ENCODE measurements at places on chromosomes 4 and X. TPM values are rescaled to one million over a fixed set of nuclear protein-coding genes. Genes with fewer than 3 reads are reported as not detected.

- DNase-seq: no peak
These were observed 74.8 kb downstream of the STARD8 start for GRCh38 chrX:68721991-68722860.

NUP62CL gene
- polyA plus RNA-seq: 0.90 TPM

GRCh38 chr4:66091786-66092185 is 421.5 kb upstream of the EPHA5 start:
- no peak for DNase-seq

GRCh38 chr4:183797445-183798300 is 107.4 kb upstream of the STOX2 start:
- DNase-seq: no peak

DNA sequence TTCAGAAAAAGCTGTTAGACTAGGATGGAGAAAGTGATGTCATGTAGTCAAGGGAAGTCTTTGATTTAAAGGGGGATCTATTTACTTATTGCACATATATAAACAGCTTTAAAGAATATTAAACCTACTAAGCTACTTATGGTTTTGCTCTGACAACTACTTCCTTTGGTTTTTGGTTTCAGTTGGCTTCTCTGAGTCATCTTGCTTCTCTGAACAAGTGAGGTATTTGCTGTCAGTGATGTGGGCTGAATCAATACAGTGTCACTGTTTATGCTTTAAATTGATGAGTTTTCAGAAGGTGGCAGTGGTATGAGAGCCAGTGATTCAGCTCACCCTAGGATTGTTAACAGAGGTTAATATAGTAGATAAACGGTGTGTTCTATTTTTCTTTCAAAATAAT is 75.1 kb downstream of the CEP44 start:
- DNase-seq: no peak

DNA sequence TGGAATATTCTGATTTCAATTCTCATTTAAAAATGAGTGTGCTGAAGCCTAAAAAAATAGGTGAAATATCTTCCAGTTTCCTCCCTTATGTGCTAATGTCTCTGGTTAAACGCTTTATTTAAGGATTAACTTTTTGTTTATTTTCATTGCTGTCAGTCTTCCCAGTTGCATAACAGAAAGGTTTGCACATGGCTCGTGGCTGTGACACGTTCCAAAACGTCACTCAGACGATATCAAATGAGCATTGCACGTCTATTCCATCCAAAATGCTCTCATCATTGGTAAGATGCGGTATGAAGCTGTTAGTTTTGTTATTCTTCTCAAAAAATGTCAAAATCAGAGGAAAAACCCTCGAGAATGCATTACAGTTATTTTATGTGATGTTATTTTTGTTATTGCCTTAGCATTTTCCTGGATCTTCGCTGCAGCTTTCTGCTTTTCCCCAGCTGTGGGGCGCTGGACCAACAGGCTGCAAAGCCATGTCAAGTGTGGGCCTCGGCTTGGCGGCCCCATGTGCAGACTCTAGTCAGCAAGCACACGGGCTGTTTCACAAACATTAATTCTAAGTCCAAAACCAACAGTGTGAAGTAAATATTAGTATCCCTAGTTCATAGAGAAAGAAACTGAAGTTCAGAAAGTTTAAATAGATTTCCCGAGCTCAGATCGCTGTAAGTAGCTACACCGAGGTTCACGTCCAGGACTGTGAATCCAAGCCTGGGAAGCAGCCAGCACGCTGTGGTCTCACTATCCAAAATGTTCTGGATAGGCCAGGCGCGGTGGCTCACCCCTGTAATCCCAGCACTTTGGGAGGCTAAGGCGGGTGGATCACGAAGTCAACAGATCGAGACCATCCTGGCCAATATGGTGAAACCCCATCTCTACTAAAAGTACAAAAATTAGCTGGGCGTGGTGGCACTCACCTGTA is 793.4 kb upstream of the FRG1 start:
- no peak for DNase-seq

PABPC1L2B gene
- polyA plus RNA-seq: not detected

GRCh38 chrX:140180585-140180984 is 215.3 kb upstream of the CXorf66 start:
- no peak for DNase-seq

GRCh38 chr4:90648311-90648710 is 521.1 kb downstream of the CCSER1 start:
- DNase-seq: no peak

- no peak for DNase-seq
These were observed 85.2 kb downstream of the PLAC1 start for GRCh38 chrX:134572816-134573682.

C4orf36 gene
- not detected for polyA plus RNA-seq

- no peak for DNase-seq
These were observed 340 bp upstream of the CFAP299 start for GRCh38 chr4:80335226-80335553.

GJB1 gene
- polyA plus RNA-seq: not detected

KLB gene
- 0.09 TPM for polyA plus RNA-seq

PPARGC1A gene
- polyA plus RNA-seq: 7.5 TPM

LAS1L gene
- polyA plus RNA-seq: 22.1 TPM
